Spleen (tissue), 13 donors: ENCODE measurements at places on chromosomes 5 and 9. TPM values are rescaled to one million over a fixed set of nuclear protein-coding genes. Genes with fewer than 3 reads are reported as not detected.

Gene FBXW11
- 64.0 TPM for total RNA-seq

GRCh38 chr9:99822109-99822805 lies 572 bp downstream of the NR4A3 start:
- peak overlapping the region; percentile 94 for H3K4me3 ChIP-seq
- DNase-seq, result peak; percentile 93
- H3K4me1 ChIP-seq, result peaks cover 31% of the 10 kb centered on the region
- H3K27me3 ChIP-seq, result peaks cover 33% of the 10 kb centered on the region
- no peaks in the 10 kb centered on the region for H3K36me3 ChIP-seq

- no peaks in the 10 kb centered on the region for H3K27me3 ChIP-seq
- H3K4me3 ChIP-seq, result no peak overlapping the region
- H3K36me3 ChIP-seq, result peaks cover 3% of the 10 kb centered on the region
- no peak overlapping the region for H3K27ac ChIP-seq
- DNase-seq, result no peak
- peaks cover 30% of the 10 kb centered on the region for H3K4me1 ChIP-seq
Observed at GRCh38 chr5:34669931-34670516, 13.9 kb downstream of the RAI14 start.

Gene CD74
- total RNA-seq, result 4,811 TPM

Gene DAPK1
- total RNA-seq, result 110 TPM

Gene TSPAN17
- total RNA-seq, result 18.4 TPM

Gene LMNB1
- total RNA-seq, result 68.8 TPM

GRCh38 chr9:137784046-137784445 lies 93.5 kb upstream of the CACNA1B start:
- no peak overlapping the region for H3K27ac ChIP-seq
- peak; percentile 40 for DNase-seq
- peaks cover 82% of the 10 kb centered on the region for H3K36me3 ChIP-seq
- H3K4me1 ChIP-seq, result no peaks in the 10 kb centered on the region

- no peak overlapping the region for H3K27ac ChIP-seq
- peaks cover 96% of the 10 kb centered on the region for H3K36me3 ChIP-seq
- H3K27me3 ChIP-seq, result no peaks in the 10 kb centered on the region
- DNase-seq, result no peak
- H3K4me3 ChIP-seq, result no peak overlapping the region
Observed at GRCh38 chr5:55415071-55415470, 107.3 kb downstream of the MTREX start.

Gene BARX1
- not detected for total RNA-seq

GRCh38 chr5:157049605-157050004 lies 9.3 kb downstream of the HAVCR1 start:
- H3K27ac ChIP-seq, result no peak overlapping the region
- no peaks in the 10 kb centered on the region for H3K4me1 ChIP-seq
- H3K4me3 ChIP-seq, result no peak overlapping the region
- H3K36me3 ChIP-seq, result no peaks in the 10 kb centered on the region
- no peaks in the 10 kb centered on the region for H3K27me3 ChIP-seq

DNA sequence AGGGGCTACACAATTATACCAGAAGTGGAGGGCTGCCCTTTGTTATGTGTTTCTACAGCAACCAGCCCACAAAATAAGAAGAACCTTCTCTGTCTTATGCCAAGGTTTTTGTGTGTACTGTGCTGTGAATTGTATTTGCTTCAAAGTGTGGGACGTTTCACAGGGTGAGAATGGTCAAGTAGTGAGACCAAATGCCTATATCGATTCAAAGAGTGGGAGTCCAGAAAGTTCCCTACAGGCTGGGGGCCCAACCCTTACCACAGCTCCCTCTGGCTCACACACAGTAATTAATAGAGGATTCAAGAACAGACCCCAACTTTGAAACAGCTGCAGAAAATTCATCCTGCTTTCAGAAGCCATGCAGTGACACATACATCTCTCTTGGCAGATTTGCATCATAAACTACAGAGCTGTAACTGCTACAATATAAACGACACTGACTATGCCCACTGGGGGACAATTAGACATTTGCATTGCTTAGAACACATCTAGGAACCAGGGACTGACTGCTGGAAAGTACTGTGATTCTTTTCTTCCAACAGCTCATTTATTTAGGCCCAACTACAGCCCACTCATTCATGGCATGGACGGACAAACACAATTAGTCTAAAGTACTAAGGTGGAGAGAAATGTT lies 12.8 kb downstream of the ENC1 start:
- peaks cover 10% of the 10 kb centered on the region for H3K36me3 ChIP-seq
- no peaks in the 10 kb centered on the region for H3K27me3 ChIP-seq
- DNase-seq, result no peak

- no peak overlapping the region for H3K4me3 ChIP-seq
- no peaks in the 10 kb centered on the region for H3K36me3 ChIP-seq
- H3K27me3 ChIP-seq, result no peaks in the 10 kb centered on the region
- H3K4me1 ChIP-seq, result no peaks in the 10 kb centered on the region
Observed at GRCh38 chr9:69465473-69465872, 140.5 kb downstream of the ENTREP1 start.

Gene SPINK14
- total RNA-seq, result not detected

Gene CARTPT
- not detected for total RNA-seq

GRCh38 chr5:19172926-19173470 lies 815.0 kb downstream of the CDH18 start:
- no peak for DNase-seq
- no peak overlapping the region for H3K27ac ChIP-seq
- no peaks in the 10 kb centered on the region for H3K4me1 ChIP-seq
- H3K36me3 ChIP-seq, result no peaks in the 10 kb centered on the region
- H3K27me3 ChIP-seq, result no peaks in the 10 kb centered on the region

DNA sequence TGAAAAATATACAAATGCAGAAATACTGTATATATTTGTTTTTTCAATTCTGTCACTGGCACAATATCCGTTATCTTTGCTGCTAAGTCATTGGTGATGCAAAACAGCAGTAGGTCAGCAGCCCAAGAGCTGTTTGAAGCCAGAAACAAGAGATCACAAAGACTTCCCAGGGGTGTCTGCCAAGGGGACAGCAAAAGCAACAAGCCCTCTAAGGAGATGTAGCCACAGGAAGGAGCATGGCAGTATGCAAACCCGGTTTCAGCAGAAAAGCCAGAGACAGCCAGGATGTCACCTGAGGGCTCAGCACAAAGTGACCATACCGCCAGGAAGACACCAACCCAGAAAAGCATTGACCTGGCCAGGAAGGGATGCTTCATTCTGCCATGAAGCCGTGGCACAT lies 241.5 kb downstream of the ARRDC3 start:
- H3K27ac ChIP-seq, result no peak overlapping the region
- no peak for DNase-seq
- peaks cover 24% of the 10 kb centered on the region for H3K4me1 ChIP-seq
- no peaks in the 10 kb centered on the region for H3K27me3 ChIP-seq
- no peaks in the 10 kb centered on the region for H3K36me3 ChIP-seq

- no peak for DNase-seq
- H3K27me3 ChIP-seq, result no peaks in the 10 kb centered on the region
- peaks cover 8% of the 10 kb centered on the region for H3K4me1 ChIP-seq
- H3K4me3 ChIP-seq, result no peak overlapping the region
- no peaks in the 10 kb centered on the region for H3K36me3 ChIP-seq
Observed at GRCh38 chr5:174423558-174423957, 300.8 kb upstream of the MSX2 start.

GRCh38 chr9:109771087-109771486 lies 8.9 kb upstream of the PALM2AKAP2 start:
- no peak overlapping the region for H3K4me3 ChIP-seq
- no peaks in the 10 kb centered on the region for H3K36me3 ChIP-seq
- H3K4me1 ChIP-seq, result no peaks in the 10 kb centered on the region
- no peak overlapping the region for H3K27ac ChIP-seq
- peaks cover 15% of the 10 kb centered on the region for H3K27me3 ChIP-seq
- no peak for DNase-seq

DNA sequence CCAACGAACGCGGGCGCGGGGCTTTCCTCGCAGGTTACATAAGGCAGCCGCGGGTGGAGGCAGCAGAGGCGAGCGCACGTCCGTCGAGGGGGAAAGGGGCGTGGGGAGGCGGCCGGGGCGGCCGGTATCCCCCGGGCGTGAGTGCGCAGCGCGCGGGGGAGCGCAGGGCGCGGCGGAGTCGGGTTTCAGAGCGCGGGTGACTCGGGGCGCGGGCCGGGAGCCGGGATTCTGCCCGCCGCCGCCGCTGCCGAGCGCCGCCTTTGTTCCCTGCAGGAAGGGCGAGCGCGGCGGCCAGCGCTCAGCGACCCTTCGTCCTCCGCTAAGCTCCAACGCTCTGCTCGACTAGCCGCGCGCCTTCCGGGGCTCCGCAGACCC lies at the start of gene COL15A1:
Gene COL15A1 (plus strand): TSS at position 226 of the 375 bp plus-strand sequence. CDS start 155 bp downstream, outside the sequence.
- no peaks in the 10 kb centered on the region for H3K36me3 ChIP-seq
- H3K4me3 ChIP-seq, result peak within 1 kb of the TSS; percentile 29
- peaks cover 13% of the 10 kb centered on the region for H3K4me1 ChIP-seq
- H3K27me3 ChIP-seq, result peaks cover 39% of the 10 kb centered on the region
- DNase-seq, result no peak

GRCh38 chr5:93579692-93580062 lies 1.3 kb downstream of the NR2F1-AS1 start:
- peak overlapping the region; percentile 47 for H3K4me3 ChIP-seq
- H3K27me3 ChIP-seq, result peaks cover 10% of the 10 kb centered on the region
- peaks cover 58% of the 10 kb centered on the region for H3K4me1 ChIP-seq
- peak; percentile 79 for DNase-seq

DNA sequence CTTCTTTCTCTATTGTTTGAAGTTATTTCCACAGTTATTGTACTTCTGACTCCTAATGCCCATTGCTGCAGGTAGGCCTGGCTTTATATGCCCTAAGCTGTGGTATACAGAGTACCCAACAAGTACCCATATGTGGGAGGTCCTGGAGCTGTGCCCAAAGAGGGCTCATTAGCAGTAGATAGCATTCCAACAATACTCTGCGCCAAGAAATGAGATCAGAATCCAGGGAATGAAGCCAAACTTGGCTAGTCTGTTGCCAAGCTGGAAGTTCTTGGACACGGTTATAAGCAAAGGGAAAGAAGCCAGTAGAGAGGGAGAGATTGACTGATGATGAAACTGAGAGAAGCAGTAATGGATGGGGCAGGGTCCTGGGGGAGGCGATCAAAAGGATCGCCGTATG lies 29.7 kb upstream of the FAM169A start:
- no peak for DNase-seq
- H3K4me1 ChIP-seq, result no peaks in the 10 kb centered on the region
- no peak overlapping the region for H3K4me3 ChIP-seq
- H3K36me3 ChIP-seq, result no peaks in the 10 kb centered on the region

Gene FOXD4L6
- not detected for total RNA-seq

DNA sequence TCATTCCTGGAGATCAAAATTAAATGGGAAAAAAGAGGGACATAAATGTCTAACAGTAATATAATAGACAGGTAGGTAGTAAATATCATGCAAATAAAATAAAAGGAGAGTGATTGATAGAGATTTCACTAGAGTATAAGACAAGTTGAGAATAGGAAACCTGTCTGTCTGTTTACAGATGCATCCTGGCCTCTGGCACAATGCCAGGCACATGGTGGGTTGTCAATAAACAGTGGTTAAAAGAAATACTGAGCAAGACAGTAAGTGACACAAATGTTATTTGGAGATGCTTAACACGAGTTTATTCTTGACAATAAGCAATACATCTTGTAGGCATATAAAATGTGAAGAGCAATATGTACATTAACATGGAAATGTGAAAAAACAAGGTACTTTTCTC lies 33.3 kb downstream of the RICTOR start:
- H3K4me1 ChIP-seq, result peaks cover 13% of the 10 kb centered on the region
- H3K4me3 ChIP-seq, result no peak overlapping the region
- H3K27me3 ChIP-seq, result no peaks in the 10 kb centered on the region
- no peaks in the 10 kb centered on the region for H3K36me3 ChIP-seq
- H3K27ac ChIP-seq, result no peak overlapping the region

GRCh38 chr5:61662670-61663069 lies 330.6 kb downstream of the ZSWIM6 start:
- H3K36me3 ChIP-seq, result no peaks in the 10 kb centered on the region
- H3K4me1 ChIP-seq, result peaks cover 18% of the 10 kb centered on the region
- H3K27me3 ChIP-seq, result no peaks in the 10 kb centered on the region
- DNase-seq, result no peak
- no peak overlapping the region for H3K27ac ChIP-seq
- H3K4me3 ChIP-seq, result no peak overlapping the region

Gene PCDHGA3
- 2.1 TPM for total RNA-seq

Gene PCDHB2
- 1.8 TPM for total RNA-seq

Gene FBN2
- 3.6 TPM for total RNA-seq

- no peak for DNase-seq
- H3K4me3 ChIP-seq, result no peak overlapping the region
- H3K4me1 ChIP-seq, result no peaks in the 10 kb centered on the region
- no peaks in the 10 kb centered on the region for H3K36me3 ChIP-seq
Observed at GRCh38 chr9:125902831-125903512, 155.8 kb downstream of the PBX3 start.

DNA sequence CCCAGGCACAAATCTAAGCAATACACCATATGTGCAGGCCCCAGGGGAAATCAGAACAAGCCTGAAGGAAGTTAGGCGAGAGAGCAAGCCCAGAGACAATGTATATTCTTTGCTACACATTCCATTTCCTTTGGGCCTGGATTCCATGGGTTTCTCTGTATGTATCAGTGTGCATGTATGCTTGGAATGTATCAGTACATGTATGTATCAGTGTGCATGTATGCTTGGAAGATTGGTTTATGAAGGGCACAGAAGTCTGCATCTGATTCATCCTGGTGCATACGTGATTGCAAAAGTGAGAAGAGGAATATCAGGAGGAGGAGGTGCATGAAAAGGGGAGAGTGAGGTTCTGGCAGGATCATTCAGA lies 232.6 kb upstream of the ANKRD55 start:
- H3K36me3 ChIP-seq, result no peaks in the 10 kb centered on the region
- DNase-seq, result no peak
- H3K4me1 ChIP-seq, result no peaks in the 10 kb centered on the region
- H3K27ac ChIP-seq, result peak overlapping the region; percentile 71
- H3K4me3 ChIP-seq, result no peak overlapping the region
- H3K27me3 ChIP-seq, result no peaks in the 10 kb centered on the region

- no peaks in the 10 kb centered on the region for H3K36me3 ChIP-seq
- no peak overlapping the region for H3K4me3 ChIP-seq
- no peak overlapping the region for H3K27ac ChIP-seq
- H3K27me3 ChIP-seq, result no peaks in the 10 kb centered on the region
Observed at GRCh38 chr9:13721481-13722235, 442.2 kb upstream of the MPDZ start.

GRCh38 chr5:137375741-137376526 lies 123.2 kb downstream of the SPOCK1 start:
- H3K4me3 ChIP-seq, result no peak overlapping the region
- no peaks in the 10 kb centered on the region for H3K4me1 ChIP-seq
- DNase-seq, result no peak
- H3K27ac ChIP-seq, result no peak overlapping the region

DNA sequence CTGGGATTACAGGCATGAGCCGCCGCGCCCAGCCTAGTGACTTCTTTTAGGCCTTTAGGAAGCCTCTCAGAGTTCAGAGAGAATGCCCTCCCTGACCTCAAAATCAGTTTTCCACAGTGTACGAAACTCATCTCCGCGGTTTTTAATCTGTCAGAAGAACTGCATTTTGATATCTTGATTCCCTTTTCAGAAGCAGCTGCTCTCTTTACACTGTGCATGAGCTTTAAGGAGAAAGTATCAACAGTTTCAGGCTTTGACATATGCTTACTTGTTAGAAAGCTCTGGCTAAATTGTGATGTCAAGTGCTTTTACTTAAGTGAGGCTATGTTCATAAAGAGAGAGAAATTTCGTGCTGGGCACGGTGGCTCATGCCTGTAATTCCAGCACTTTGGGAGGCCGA lies 74.6 kb downstream of the USP20 start:
- no peak overlapping the region for H3K27ac ChIP-seq
- peaks cover 72% of the 10 kb centered on the region for H3K36me3 ChIP-seq
- DNase-seq, result no peak
- no peaks in the 10 kb centered on the region for H3K4me1 ChIP-seq
- no peak overlapping the region for H3K4me3 ChIP-seq
- no peaks in the 10 kb centered on the region for H3K27me3 ChIP-seq
